Muscle of back (tissue), 13 donors: ENCODE measurements at places on chromosomes 1 and 21.

DNA sequence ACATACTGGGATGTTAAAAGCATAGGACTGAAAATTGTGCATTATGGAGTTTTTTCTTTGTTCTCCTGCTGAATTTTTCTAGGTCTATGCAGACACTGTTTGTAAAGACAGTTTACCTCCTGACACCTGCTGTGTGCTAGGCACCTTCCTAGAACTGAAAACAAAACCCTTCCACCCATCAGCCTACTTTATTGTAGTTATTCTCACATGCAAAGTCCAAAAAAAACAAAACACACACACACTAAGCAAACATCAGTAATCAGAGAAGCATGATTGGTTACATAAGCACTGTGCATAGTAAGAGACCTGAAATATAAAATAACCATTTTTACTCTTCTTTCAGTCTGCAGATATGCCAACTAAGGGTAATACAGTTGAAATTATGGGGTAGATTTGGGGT, 195.1 kb downstream of the CRB1 start:
- no peak for DNase-seq

DNA sequence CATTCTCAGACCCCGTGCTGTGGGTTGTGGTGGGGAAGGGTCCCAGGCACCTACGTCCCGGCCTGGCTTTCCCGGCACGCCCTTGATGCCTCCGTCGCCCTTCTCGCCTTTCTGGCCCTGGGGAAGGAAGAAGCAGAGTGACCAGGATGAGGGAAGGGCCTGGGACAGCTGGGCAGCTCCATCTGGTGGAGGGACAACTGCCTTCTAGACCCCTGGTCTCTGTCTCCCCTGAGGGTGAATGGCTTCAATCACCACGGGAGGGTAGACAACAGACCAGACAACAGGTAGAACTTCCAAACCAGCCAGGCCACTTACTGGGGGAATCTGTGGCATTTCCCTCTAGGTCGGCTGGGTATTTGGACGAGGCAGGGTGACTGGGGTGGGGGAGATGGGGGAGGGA, 11.9 kb downstream of the COL16A1 start:
- no peak for DNase-seq

DNA sequence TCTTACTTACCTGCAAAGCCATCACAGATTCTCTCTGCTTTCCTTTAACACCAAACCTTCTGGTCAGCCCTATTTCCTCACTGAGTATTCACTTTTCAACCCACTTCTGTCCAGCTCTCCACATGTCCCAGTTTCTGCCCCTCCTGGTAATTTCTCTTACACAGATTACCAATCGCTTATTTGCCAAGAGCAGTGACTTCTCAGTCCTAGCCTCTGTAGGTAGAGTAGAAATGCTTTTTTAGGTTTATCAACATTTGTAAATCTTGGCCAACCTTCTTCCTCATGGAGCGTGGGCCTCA, 33.6 kb upstream of the LRRC8C start:
- DNase-seq: no peak

DNA sequence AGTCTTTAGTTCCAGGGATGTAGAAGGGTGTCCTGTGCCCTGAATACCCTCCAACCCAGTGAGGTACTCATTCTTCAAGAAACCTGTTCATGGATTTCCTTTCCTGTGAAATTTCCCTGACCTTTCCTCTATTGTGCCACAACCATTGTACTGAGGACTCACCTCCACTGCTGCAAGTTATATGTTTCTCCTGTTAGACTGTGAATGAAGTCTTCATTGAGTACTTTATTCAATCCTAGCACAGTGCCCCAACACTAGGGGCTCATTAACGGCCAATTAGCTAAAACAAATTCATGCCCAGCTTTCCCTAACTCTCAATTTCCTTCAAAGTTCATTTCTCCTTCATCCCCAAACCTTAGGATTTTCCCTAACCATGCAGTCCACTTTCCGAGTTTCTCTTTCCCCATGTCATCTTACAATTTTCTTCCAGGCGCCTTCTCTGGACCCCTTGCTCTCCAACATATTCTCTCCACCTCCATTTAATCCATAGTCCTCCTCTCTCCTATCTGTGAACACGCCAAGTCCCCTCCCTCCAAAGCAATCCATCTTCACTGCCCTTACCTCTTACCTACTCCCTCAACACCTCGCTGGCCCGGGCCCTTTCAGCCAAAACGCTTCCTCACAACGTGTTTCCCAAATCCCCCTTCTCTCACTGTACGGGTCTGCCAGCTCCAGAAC, 1.3 kb downstream of the TRIM33 start:
- DNase-seq: no peak

GRCh38 chr1:28159680-28160079, 16.8 kb downstream of the PTAFR start:
- no peak for DNase-seq

DNA sequence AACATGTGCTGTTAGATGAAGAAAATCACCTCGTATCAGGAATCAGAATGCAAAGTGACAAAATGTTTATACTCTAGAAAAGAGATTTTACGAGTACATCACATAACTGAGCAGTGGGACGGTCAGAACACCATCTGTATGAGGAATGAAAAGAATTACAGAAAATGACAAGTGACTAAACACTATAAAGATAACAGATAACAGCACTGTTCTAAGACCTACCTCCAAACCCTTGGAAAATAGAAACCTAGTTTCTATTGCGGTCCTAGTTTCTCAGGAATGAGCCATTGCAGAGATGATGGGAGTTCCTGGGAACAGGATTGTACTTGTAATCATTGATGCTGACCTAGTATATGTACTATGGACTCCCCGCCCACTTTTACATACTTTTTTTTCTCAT, 839.4 kb upstream of the ADAMTS5 start:
- no peak for DNase-seq

DNA sequence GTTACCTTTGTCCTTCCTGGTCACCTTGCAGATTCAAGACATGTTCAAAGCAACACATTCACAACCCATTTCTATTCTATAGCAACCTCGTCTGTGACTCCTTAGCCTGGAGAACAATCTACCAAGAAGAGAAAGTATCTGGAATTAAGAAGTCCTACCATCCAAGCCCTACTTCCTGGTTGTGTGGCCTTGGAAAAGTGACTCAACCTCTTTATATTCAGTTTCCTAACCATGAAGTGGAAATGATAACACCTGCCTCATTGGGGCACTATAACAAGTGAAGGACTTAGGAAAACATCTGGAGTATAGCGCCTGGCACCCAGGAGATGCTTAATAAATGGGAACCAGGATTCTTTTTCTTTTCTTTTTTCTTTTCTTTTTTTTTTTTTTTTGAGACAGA, 36.5 kb upstream of the SRRM1 start:
- DNase-seq: no peak

- peak; percentile 86 for DNase-seq
Observed at GRCh38 chr1:111754984-111755330, 744 bp upstream of the DDX20 start.

GRCh38 chr1:63875636-63876035, 101.8 kb downstream of the ROR1 start:
- DNase-seq: no peak
